Stomach (tissue), 19 donors: ENCODE measurements at places on chromosomes 1 and 21.

- no peak for DNase-seq
These were observed 5.3 kb downstream of the UHMK1 start for GRCh38 chr1:162502928-162503327.

- DNase-seq: no peak
These were observed 3.3 kb downstream of the GLIS1 start for GRCh38 chr1:53735681-53736080.

DNA sequence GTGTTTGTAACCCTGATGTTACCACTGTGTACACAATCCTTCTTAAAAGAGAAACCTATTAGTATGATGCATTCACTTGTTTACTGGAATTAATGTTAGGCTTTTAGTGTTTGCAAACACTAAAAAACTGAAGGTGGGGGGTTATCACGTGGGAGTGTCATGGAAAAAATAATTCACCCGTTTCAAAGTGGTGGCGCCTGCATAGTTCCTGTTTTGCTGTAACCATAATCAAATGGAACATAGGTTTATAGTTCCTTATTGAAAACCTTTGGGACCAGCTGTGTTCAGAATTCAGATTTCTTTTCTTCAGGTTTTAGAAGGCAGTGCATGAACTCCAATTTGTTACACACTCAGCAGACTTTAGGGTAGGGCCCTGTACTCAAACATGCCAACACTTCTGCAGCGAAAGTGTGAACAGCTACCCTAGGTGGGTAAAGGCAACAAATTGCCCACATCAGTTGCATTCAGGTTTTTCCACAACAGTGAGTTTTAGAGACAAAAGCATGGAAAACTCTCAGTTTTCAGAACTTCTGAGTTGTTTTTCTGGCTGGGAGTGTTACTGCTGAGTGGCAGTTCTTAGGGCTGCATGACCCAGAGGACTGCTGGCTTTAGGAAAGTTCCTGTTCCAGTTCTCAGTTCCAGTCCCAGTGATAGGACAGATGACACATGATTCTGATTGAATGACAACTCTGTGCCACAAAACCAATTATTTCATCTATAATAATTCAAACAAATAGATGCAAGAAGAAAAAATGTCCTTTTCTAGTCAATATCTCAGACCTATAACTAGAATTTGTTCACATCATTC, 29.1 kb upstream of the IVNS1ABP start:
- peak; percentile 28 for DNase-seq

DNA sequence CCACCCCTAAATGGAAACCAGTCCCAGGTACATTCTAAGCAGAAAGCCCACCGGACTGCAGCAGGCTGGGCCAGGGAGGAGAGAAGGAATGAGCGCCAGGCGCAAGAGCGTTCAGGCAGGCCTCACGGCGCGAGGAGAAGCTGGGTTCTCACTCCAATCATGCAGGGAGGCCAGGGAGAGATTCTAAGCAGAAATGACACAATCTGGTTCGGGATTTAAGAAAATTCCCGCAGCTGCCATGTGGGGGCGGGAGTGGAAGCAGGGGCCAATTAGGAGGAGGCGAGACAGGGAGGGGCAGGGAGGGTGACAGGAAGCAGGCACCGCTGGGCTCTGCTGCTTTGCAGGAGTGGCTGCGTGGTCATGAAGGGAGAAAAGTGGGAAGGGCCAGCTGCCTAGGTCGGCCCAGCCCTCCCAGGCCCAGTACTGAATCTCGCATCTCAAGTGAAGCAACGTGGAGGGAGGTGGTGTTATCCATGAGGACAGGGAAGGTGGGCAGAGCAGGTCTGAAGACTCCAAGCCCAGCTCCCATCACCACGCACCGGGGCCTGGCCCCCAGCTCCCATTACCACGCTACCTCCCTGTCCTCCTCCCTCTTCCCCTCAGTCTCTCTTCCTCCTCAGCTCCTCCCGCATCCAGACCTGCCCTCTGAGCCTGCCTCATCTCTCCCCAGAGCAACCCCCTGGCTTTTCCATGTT, 11.8 kb downstream of the NPHP4 start:
- DNase-seq: no peak

DNA sequence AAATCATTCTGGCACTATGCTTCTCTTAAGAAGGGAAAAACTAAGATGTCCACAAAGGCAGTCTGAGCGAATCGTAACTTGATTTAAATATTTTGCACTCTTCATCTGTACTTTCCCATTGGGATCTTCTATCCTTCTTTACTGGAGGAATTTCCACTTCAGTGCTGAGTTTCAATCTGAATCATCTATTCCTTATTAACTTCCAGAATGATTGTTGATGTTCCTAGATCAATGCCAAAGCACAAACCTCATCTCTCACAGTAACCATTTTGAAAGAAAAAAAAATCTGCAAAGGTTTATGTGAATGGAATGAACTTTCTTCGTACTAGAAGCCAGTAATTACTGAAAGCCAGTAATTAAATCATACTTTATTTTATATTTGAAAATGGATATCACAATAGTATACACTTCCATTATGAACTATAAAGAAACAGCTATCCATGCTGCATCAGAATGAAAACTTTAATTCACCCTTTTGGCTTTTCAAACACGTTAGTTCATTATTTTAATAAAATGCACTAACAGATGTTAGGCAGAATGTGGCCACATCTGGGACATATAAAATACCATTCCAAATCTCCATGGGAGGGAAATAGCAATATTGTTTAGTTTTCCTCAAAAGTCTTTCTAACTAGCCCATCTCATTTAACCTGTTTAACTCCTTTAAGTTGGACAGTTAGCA, 5.5 kb upstream of the RNF2 start:
- no peak for DNase-seq

DNA sequence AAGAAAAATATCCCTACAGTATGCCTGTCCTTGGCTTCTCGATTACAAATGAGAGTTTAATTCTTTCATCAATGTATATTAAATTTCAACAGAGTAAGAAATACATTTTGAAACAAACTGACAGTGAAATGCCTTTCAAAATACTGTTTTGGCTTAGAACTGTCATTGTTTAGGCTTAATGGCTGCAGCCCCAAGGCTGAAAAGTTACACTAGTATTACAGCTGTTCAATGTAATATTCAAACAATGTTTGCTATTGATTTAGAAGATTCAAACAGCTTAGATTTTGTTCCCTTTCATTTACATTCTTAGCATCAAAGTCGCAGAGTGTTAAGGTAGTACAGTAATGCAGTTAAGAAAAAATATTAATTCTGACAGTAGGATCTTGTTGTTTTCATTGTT, 882.9 kb upstream of the ADGRL2 start:
- no peak for DNase-seq

- no peak for DNase-seq
These were observed 39.7 kb downstream of the NME7 start for GRCh38 chr1:169327875-169328274.

- no peak for DNase-seq
These were observed 17.7 kb downstream of the PLCH2 start for GRCh38 chr1:2493691-2494322.

DNA sequence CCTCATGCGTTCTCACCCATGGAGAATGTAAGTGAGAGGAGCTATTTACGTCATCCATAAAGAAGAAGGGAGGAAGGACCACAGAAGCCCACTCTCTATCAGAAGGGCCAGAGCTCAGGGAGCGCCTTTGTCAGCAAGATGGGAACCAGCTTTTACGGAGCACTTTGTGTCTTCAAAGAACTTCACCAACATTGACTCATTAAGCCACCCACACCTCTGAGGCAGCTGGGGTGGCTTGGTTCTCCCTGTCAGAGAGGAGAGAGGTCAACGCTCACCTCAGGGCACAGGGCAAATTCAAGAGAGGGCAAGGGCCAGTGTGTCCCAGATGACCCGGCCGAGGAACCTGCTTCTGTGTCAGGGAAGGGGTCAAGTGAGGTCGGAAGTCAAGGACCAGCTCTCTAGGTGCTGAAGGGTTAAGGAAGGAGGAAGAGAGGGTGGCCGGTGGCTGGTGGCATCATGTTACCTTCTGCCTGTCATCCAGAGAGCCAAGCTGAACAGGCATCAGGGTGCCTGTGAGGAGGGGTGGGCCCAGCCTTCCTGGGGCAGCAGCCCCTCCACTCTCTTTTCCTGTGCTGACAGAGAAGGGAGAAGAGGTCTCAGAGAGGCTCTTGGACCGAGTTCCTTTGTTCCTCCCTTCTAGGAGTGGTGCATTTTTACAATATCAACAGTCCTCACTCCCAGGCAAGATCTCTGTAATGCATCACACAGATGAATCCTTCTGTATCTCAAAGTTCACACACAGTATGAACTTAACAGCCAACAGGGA, 109.0 kb downstream of the ETS2 start:
- DNase-seq: no peak

- DNase-seq: no peak
These were observed 24.0 kb downstream of the EEIG2 start for GRCh38 chr1:108583757-108584427.

DNA sequence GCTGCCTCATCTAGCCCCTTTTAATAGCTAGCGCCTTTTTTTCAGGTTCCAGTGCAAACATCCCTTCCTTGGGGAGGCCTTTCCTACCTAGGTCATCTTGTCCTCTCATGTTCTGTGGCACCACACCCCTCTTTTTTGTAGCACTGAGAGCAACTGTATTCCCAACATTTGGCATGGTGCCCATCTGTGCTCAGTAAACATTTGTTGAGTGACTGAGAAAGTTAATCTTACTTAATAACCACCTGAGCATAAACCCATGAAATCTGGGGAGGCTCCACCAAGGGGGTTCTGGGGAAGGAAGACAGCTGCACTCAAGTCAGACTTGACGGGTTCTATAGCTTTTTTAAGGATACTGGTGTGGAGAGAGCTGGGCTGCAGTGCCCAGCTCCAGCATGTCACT, 90.0 kb downstream of the NOS1AP start:
- DNase-seq: peak; percentile 74

GRCh38 chr1:232472485-232473041, 157.4 kb downstream of the SIPA1L2 start:
- no peak for DNase-seq
